ENCODE measurements at places on chromosomes 13 and 19.

- no peak for DNase-seq
Measured at GRCh38 chr19:38042132-38042531, 135.1 kb downstream of the SIPA1L3 start.

DNA sequence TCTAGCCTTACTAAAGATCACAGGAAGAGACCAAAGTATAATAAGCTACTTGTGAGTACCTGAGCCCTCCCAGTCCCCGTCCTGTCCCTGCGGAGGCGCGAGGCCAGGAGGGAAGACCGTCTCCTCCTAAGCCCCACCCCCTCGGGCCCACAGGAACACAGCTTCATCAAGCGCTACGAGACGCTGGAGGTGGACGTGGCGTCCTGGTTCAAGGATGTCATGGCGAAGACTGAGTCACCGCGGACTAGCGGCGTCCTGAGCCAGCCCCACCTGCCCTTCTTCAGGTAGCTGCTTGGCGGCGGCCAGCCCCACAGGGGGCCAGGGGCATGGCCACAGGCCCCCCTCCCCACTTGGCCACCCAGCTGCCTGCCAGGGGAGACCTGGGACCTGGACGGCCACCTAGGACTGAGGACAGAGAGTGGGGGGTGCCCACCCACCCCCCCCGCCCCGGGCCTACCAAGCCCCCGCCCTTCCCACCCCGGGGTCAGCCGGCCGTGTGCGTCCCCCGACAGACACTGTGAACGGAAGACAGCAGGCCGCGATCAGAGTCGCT is 2.4 kb upstream of the TGFBR3L start:
- DNase-seq, result no peak

- no peak for DNase-seq
Measured at GRCh38 chr19:55549500-55550320, 4.4 kb upstream of the SBK3 start.

- DNase-seq, result no peak
Measured at GRCh38 chr13:79457948-79458347, 23.0 kb upstream of the NDFIP2 start.

- DNase-seq, result no peak
Measured at GRCh38 chr13:83929157-83929556, 46.9 kb upstream of the SLITRK1 start.

- no peak for DNase-seq
Measured at GRCh38 chr19:4586691-4587090, 27.2 kb upstream of the SEMA6B start.

DNA sequence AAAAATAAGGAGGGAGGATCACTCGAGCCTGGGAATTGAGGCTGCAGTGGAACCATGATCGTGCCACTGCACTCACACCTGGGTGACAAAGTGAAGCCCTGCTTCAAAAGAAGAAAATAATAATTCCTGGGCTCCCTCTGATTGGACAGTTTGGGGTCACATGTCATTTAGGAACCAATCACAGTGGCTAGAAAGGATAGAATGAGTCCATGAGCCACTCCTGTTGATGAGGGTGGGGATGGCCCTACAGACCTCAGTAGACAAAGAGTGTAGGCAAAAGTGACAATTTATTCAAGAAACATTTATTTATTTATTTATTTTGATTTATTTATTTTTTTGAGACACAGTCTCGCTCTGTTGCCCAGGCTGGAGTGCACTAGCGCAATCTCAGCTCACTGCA is 26.8 kb upstream of the ADGRE5 start:
- no peak for DNase-seq

- DNase-seq, result peak; percentile 35
Measured at GRCh38 chr13:59734393-59734792, 429.3 kb downstream of the DIAPH3 start.

GRCh38 chr19:13269348-13269747 is 119.1 kb downstream of the IER2 start:
- DNase-seq, result no peak

DNA sequence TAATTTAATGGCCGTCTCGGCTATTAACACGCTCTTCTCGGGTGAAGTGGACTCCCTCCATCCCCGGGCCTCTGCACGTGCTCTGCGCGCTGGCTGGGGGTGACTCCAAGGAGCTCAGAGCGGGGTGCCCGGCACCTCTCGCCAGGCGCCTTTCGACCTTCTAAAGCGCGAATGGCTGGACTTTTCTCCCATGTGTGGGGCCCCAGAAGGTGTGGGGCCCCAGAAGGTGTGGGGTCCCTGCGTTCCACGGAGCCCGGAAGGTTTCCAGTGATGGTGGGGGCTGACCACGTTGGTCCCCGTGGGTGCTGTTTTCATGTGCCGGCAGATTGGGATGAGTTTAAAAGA is 3.3 kb upstream of the ALOX5AP start:
- no peak for DNase-seq

- no peak for DNase-seq
Measured at GRCh38 chr13:43072394-43072793, 49.0 kb downstream of the DNAJC15 start.

- no peak for DNase-seq
Measured at GRCh38 chr13:24253520-24254145, 55.7 kb upstream of the C1QTNF9 start.

- no peak for DNase-seq
Measured at GRCh38 chr13:100443998-100444328, 144.6 kb downstream of the GGACT start.

DNA sequence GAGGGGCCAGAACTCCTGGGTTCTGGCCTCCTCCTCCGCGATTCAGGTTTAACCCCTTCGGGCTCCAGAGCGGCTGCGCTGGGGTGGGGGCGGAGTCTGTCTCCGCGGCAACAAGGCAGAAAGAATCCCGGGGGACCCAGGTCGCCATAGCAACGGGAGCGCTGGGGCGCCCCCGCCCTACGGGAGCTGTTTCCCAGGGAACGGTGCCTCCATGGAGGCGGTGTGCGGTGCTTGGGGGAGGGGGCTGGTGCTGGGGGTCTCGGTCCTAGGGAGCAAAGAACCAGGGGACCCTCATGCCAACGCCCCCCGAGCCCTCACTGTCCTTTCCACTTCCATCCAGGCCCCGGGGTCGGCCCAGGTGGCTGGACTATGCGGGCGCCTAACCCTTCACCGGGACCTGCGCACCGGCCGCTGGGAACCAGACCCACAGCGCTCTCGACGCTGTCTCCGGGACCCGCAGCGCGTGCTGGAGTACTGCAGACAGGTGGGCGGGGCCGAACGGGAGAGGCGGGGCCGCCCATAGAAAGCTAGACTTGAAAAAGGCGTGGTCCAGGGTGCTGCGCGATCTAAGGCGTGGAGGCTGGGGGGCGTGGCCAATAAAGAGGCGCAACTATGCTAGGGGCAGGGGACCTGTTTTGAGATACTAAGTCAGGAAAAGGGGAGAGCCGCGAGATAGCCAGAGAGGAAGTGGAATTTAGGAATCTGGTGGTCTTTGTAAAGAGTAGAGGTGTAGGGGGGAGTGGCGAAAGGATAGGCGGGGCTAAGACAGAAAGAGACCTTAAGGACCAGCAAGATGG is 1.2 kb downstream of the APLP1 start:
- peak; percentile 94 for DNase-seq

DNA sequence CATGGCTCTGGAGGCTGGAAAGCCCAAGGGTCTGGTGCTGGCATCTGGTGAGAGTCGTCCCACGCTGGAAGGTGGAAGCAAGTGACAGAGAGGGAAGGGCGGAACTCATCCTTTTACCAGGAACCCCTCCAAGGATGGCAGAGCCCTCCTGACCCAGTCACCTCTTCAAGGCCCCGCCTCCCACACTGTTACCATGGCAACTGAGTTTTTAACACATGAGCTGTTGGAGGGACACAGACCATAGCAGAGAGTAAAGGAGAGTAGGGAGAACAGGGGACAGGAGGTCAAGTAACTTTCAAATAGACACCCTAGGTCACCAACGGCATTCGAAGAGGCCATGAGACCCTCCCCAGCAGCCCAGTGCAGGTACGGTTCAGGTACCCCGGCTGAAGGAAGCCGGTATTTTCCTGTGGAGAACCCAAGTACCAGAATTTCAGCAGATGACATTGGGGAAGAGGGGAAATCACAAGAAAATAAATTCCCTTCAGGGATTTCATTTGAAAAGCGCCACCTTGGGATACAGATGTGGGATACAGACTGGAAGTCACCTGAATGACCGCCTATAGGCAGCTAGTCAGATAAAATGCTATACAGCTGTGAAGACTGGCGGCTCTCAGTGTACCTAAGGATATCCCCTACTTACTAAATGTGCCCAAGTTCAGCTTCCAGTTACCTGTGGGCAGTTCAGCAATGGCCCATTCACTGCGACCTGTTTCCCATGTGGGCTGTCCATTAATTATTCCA is 8.0 kb downstream of the IL17D start:
- DNase-seq, result peak; percentile 21

DNA sequence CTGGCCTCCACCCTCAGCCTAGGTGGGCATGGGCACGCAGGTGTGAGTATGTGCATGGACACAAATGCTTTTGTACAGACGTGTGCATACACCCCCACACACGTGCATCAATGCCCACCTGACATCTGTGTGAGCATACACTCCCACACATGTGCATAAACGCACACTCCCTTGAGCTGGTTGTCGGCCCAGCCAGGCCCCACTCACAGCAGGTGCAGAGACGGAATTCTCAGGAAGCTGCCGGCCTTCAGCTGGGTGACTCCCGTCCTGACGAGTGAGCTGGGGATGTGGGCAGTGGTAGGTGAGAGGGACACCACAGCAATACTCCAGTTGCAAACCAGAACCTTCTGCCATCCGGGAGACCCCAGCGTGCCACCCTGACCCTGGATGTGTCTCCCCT is 1.0 kb downstream of the LGI4 start:
- DNase-seq, result no peak

GRCh38 chr19:49559928-49560327 is 20.4 kb downstream of the NOSIP start:
- DNase-seq, result no peak

- peak; percentile 82 for DNase-seq
Measured at GRCh38 chr13:28031220-28031895, 42.9 kb upstream of the URAD start.

DNA sequence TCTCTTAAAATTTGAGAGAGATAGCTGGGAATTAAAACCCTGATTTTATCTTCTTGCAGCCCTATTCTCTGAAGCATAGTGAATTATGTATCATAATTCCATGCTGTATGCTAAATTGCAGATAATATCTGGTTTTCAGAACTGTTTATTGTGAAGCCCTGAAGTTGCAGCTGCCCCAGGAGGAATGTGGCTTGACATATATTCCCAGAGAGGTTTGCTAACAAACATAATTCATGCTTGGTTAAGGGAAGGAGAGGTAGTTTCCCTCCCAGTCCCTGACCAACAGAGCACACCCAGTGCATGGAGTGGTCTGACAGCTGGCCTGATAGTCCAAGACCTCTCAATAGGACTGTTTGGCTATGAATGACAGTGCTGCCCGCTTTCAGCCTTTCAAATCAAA is 500.6 kb upstream of the MIR17HG start:
- no peak for DNase-seq

GRCh38 chr13:113066142-113066455 is 39.5 kb upstream of the F7 start:
- DNase-seq, result no peak

Measured in KBM-7 (cell line).